Activated T-helper 1 cell treated with anti-CD3 and anti-CD28 coated beads, Interleukin-12 subunit alpha, Interleukin-12 subunit beta, Interleukin-2, Interleukin-4 antibody, amounts not matched to agents 30 ng/mL and 10 ng/mL and 1 ng/mL, durations not matched to agents 14 hours and 24 hours and 36 hours (primary cell): ENCODE measurements at places on chromosomes 11 and 22. TPM values are rescaled to one million over a fixed set of nuclear protein-coding genes. Genes with fewer than 3 reads are reported as not detected.

GRCh38 chr11:91091563-91091962 lies 868.7 kb upstream of the CHORDC1 start:
- no peak for DNase-seq

DNA sequence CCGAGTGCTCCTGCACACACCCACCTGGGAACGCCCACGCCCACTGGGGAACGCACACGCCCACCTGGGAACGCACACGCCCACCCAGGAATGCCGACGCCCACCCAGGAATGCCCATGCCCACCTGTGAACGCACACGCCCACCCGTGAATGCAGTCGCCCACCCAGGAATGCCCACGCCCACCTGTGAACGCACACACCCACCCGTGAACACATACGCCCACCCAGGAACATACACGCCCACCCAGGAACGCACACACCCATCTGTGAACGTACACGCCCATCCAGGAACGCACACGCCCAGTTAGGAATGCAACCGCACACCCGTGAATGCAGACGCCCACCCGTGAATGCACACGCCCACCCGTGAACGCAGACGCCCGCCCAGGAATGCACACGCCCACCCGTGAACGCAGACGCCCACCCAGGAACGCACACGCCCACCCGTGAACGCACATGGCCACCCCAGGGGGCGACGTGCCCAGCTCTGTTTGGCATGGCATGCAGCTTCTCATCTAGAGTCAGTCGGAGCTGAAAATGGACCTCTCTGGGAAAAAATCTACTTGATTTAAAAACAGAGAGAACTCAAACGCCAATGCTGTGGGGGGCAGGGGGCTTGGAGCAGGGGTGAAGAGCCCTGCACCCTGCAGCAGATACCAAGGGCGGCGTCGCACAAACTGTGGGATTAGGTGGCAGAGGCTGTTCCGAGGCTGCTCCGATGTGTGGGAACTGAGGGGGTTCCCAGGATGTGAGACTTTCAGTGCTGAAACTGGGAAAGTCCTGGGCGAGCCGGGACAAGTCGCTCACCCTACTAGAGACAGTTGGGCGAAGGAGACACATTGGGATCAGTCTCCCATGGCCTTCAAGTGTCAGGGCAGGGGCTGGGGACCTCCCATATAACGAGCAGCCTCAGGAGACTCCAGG lies 83.3 kb downstream of the MYEOV start:
- no peak for DNase-seq

DNA sequence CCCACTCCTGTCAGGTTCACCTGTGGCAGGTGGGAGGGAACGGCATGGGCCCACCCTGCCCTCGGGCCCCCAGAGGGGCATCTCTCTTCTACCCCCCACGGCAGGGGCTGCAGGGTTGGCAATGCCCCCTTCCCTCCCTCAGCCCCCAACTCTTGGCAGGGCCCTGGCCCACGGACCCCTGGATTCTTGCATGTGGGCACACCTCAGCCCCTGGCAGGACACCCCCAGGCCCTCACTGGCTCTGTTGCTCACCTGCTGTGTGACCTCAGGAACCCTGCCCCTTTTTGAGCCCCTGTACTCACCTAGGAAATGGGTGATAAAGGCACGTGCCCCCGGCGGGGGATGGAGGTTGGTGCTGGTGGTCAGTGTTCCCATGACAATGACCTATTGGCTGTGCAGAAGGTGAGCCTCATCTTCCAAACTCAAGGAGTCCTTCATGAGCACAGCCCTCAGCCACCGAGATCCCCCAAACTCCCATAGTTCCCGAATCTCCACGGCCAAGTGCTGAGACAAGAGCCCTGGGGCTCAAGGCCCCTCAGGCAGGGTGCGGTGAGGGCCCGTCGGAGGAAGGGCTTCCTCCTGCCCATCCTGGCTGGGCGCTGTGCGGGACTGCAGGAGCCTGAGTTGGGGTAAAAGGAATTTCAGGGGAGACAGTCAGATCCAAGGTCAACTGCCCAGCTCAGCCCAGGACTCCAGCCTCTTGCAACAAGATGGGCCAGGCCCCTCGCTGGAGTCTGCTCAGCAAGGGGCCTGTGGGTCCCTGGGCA lies 198.2 kb downstream of the IGLL1 start:
- DNase-seq, result no peak

- no peak for DNase-seq
Measured at GRCh38 chr11:78762105-78762504, 187.4 kb upstream of the NARS2 start.

- DNase-seq, result no peak
Measured at GRCh38 chr11:122198291-122198983, 82.4 kb upstream of the BLID start.

GRCh38 chr22:47474895-47475294 lies 712.4 kb downstream of the TBC1D22A start:
- no peak for DNase-seq

GRCh38 chr11:128900468-128900867 lies 9.3 kb downstream of the KCNJ5 start:
- no peak for DNase-seq

- DNase-seq, result no peak
Measured at GRCh38 chr22:49106096-49106841, 721.4 kb downstream of the BRD1 start.

DNA sequence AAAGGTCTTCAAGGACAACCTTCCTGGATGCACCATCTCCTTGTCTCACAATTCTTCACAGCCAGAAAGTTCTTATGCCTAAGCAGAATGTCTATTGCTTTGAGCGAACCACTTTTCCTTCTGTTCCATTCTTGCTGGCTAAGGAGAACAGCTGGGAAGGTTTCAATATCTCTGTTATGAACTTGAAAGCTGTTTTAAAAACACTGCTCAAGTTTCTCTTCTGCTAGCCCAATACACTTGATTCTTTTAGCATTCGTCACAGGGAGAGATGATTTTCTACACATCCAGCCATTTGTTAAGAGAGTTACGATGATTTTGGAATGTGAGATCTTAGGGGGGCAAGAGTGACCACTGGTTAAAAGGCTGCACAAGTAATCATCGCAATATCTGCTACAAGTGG lies 249.3 kb downstream of the KIRREL3 start:
- DNase-seq, result no peak

DNA sequence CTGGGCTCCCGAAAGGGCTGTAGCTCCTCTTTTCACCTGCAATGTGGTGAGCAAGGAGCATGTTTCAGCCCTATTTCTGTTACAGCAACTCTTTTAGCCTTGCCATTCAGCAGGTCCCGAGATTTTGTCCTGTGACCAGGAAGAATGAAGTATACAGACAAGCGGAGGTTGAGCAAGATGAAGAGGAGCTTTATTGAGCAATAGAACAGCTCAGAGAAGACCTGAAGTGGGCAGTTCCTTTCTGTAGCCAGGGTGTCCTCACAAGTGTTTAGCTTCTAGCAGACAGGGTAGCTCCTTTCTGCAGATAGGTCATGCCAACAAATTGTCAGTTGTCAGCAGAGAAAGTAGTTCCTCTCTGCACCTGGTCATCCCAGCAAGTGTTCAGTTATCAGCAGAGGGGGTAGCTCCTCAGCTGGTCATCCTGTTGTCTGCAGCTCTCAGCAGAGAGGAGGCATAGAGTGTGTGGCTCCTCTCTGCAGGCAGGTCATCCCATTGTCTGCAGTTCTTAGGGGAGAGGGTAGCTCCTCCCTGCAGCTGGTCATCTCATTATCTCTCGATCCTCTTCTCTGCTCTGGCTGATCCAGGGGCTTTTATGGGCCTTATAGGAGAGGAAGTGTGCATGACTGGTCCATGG lies 5.4 kb upstream of the OR56A4 start:
- DNase-seq, result no peak

DNA sequence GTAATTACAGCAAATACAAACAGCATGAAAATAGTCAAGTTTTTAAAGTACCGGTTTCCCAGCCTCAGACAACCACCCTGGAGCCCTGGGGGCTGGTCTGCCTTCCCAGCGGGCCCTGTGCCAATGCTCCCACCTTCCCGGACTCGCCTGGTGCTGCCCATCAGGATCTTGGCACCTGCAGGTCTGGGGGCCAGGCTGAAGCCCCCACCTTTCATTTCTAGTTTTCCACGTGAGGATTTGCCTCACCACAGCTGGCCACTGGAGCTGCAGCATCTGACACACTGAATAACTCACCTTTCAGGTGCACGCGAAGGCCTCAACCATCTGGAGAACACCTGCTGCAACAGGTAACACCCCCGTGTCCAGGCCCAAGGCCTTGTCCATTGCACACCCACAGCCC lies 108.7 kb upstream of the THY1 start:
- DNase-seq, result no peak

GRCh38 chr11:69209038-69209350 lies 53.3 kb downstream of the SMIM38 start:
- DNase-seq, result no peak

Gene KCNK4
- total RNA-seq, result 0.16 and 0.29 TPM in 2 replicates

Gene DDI1
- not detected in 2 replicates for total RNA-seq

Gene SERHL2
- 1.4 and 2.1 TPM in 2 replicates for total RNA-seq

Gene SLC6A5
- not detected in 2 replicates for total RNA-seq

Gene NUP50
- total RNA-seq, result 156 and 164 TPM in 2 replicates

Gene GCAT
- 28.5 and 28.9 TPM in 2 replicates for total RNA-seq
